SHP77 (cell line): ENCODE measurements at places on chromosomes 11 and 22.

DNA sequence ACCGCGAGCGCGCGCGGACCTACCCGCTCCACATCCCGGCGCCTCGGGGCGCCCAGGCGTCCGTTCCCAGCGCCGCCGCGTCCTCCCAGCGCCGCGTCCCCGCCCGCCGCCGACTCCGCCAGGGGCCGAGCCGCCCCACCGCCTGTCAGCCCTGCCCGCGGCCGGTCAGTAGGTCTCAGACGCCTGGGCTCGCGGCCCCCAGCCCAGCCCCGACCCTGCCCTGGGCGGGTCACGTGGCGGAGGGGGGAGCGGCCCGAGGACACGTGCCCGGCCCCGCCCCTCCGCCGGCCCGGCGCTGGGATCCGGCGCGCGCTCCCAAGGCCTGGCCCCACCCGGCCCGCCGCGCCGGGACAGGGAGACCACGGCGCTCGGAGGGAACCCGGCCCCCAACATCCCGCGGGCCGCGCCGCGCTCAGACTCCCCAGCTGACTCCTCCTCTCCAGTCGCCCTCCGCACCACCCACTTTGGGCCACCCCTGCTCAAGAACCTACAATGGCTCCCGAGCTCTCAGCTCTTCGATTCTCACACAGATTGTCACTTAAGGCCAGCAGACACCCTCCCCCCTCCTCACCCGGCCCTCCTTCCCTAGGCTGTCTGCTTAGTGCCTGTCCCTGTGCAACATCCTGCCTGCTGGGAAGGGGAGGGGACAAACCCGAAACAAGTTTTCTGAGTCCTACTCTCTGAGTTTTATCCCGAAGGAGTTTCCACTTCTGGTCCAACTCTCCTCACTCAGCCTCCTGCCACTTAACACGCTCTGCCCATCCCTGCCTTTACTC is at the start of gene RAB3IL1:
Gene RAB3IL1 (minus strand): TSS at position 233 of the 776 bp plus-strand sequence. CDS start 199 bp downstream, at position 34.
- no peak for DNase-seq

DNA sequence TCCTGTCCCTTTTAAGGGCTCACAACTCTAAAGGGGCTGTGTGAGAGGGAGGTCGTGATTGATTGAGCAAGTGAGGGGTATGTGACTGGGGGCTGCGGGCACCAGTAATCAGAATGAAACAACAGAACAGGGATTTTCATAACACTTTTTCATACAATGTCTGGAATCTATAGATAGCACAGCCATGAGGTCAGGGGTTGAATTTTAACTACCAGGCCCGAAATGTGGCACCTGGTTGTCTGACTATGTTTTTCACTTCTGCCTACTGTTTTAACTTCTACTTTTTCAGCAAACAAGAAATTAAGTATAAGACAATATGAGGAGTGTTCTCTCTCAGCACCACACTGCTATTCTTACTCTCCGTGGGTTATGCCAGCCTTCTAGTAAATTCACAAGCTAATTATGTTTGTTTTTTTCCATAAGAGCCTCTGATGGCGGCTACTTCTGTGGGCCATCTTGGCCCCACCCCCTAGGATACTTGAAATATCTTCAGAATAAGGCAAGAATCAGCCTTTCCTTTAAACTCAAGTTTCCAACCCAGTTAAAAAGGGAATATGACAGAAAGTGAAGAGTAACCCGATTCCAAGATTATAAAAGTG is 552.8 kb upstream of the CHORDC1 start:
- DNase-seq: no peak

- no peak for DNase-seq
These were observed 272.0 kb downstream of the TTC28 start for GRCh38 chr22:28407645-28408044.

DNA sequence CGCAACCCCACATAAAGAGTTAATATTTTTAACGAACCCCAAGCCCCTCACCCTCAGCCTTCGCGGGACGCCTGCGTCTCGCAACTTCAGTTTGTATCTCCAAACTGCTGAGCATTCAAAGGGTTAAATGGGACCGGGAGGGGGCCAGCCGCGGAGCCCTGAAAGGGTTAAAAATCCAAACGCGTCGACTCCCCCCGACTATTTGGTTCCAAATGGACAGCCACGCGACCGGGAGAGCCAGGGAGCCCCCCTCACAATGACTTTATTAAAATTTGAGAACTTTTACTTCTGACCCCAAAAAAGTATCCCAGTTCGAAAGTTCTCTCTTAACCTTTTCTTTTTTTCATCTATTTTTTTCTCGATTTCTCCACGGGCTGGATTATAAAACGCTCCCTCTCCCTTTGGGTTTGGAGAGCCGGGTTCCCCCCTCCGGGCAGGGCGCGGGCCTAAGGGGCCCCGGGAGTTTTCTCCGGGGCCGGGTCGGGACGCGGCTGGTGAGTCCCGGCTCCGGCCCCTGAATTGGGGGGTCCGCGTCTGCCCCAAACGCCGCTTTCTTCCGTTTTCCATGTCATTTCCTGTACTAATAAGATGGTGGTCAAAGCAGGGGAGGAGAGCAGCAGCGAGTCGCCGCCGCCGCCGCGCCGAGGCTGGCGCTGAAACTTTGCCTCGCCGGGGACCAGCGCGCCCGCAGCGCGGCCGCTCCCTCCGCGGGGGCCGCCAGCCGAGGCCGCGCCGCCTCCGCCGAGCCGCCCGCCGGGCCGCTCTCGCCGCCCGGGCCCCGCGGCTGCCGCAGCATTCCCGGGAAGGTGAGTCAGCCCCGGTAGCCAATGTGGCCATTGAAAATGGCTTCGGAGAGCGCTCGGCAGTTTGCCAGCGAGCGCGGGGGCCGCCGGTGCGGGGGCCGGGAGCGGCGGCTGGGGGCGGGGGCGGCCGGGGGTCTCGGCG is at the start of gene PRDM11:
Gene PRDM11 (plus strand): TSS at position 568 of the 945 bp plus-strand sequence. CDS start 35,128 bp downstream, outside the sequence.
- DNase-seq: no peak

GRCh38 chr11:69866648-69867047 is 47.4 kb upstream of the FGF3 start:
- no peak for DNase-seq

DNA sequence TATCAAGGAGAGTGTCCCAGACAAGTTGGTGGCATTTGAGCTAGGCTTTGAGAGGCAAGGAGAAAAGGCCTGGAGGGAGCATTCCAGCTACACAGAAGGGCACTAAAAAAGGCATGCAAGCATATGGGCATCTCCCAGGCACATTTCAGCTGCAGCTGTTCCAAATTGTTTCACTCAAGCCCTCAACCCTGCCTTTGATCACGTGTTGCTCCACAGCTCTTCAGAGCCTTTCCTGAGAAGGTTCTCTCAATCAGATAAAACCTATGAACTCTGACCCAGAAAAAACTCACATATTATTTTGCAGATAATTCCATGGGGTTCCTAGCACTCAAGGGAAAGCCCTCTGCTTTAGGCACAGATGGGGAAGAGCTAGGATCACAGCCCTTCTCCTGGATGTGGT is 24.4 kb upstream of the HSPA8 start:
- DNase-seq: no peak

- DNase-seq: no peak
These were observed 10.3 kb downstream of the MRGPRG start for GRCh38 chr11:3208272-3208671.

DNA sequence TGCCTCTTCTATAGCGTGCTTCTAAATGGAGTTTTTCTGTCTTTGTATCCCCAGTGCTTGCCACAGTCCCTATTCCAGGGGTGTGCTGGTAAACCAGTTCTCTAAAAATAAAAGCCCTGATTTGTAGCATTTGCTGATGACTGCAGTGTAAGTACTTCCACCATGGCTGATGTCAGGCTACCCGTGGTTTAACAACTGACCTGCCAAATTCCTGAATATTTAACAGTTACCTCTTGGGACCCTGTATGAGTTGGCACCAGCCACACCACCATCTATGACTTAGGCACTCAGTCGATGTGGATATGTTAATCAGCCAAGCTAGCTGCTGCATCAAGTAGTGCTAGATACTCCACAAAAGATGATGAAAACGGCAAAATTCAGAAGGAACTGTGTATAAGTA is 94.0 kb upstream of the MTNR1B start:
- no peak for DNase-seq

DNA sequence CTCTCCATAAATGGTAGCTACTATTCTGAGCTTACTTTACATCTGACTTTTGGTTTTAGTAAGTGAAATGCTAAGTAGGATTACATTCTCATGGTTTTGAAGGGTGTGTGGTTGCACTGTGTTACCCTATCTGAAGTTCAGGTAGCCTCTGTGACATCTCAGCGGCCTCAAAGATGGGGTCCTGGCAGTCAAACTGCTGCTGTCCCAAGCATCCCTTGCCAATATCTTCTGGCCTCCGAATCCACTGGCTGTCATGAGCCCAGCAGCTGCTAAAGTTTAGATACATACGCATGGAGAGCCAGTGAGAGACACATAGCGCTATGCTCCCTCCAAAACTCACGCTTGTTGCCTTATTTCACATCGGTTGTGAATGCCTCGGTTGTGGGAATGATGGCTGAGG is 34.9 kb downstream of the UBASH3B start:
- no peak for DNase-seq

- no peak for DNase-seq
These were observed 5.5 kb downstream of the PYGM start for GRCh38 chr11:64754124-64754918.

GRCh38 chr11:122158171-122158570 is 42.2 kb upstream of the BLID start:
- DNase-seq: no peak

GRCh38 chr11:121446752-121447156 is 5.4 kb upstream of the SORL1 start:
- DNase-seq: no peak

DNA sequence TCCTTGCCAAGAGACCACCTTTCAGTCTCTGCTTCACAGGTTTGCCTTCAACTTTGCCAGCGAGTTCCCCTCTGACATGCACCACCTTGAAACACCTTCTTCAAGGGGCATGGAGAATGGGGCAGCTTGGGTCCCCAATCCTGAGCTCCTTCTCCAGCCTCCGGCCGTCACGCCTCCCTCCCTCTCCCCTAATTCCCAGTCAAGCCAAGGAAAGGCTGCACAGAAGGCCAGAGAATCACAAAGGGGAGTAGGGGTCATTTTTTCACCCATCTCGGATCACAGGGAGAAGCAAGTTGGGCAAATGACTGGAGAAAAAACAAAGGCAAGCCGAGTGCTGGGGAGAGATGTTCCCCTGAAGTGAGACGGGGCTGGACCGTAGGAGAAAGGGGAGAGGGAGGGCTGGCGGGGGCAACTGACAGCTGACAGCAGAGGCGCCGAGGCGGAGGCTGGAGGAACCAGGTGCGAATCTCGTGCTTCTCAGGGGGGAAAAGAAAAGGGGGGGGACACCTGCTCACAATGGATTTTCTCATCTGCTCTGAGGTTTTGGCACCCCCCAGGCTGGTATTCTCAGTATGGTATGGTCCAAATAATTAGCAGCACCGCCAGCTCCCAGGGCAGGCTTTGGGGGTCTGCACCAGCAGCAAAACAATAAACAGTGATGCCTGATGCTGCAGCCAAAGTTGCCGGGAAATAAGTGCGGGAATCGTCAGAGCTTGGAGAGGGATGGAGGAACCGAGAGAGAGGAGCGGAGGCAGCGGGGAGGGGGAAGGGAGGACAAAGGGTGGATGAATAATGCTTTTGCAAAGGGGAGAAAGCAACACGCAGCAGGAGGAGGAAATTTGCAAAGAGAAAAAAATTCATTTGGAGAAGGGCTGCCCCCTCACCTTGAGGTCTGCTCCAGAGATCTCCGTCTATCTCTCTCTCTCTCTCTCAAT is 644 bp downstream of the YPEL4 start:
- no peak for DNase-seq

GRCh38 chr22:40305625-40306024 is 40.7 kb upstream of the ADSL start:
- DNase-seq: no peak

DNA sequence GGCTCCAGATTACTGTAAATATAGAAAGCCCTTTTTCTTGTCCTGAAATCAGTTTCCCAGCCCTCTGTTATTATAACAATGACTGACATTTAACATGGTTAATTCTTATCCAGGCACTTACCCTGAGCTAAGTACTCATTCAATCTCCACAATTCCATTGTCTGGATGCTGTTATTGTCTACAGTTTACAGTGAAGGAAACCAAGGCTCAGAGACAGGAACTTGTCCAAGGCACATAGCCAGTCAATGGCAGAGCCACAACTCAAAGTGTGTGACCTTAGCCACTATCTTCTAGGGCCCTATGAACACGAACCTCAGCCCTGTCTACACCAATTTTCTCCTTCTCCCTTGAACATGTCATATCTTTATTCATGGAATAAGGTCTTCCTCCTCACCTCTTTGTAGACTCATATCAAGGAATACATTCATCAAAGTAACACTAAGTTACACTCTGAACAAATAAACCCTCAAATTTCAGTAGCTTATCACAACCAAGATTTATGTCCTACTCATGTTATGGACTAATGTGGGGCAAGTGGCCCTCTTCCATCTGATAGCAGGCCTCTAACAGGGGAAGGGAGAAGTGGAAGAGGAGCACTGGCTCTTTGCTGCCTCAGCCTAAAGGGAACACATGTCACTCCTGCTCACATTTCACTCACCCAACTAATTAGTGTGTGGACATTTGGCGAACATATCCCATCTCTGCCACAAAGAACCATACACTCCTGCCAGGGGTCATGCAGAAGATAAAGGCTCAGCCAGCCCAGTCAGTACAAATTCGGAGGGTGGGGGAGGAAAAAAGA is 39.3 kb upstream of the APLNR start:
- no peak for DNase-seq

DNA sequence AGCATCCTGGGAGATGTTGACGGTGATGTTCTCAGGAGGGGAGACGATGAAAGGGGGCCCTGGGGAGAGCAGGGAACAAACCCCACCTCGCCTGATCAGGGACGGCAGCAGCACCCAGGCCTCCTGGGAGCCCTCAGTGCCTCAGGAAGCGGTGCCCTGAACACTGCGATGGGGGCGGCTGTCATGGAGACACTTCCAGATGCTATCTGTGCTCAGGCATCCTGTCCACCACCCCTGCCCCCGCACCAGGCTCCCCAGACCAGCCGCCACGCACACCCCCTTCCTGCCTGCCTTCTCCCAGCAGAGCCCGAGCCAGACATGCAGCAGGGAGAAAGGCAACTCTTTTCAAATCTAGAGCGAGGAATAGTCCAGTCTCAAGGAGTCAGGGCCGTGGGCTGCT is 20.6 kb downstream of the IGSF9B start:
- no peak for DNase-seq
